CD4-positive, alpha-beta T cell treated with Interleukin-6 for 4 hours (primary cell): ENCODE measurements at places on chromosomes 6 and 20.

- DNase-seq, result no peak
Measured at GRCh38 chr20:8431538-8432434, 299.7 kb downstream of the PLCB1 start.

GRCh38 chr6:164929408-164929977, 379.9 kb downstream of the C6orf118 start:
- no peak for DNase-seq

GRCh38 chr6:151160929-151161757, 78.6 kb upstream of the AKAP12 start:
- no peak for DNase-seq

GRCh38 chr20:38223743-38224100, 36.8 kb downstream of the KIAA1755 start:
- no peak for DNase-seq

GRCh38 chr6:6560909-6561308, 27.6 kb upstream of the LY86 start:
- DNase-seq, result no peak

DNA sequence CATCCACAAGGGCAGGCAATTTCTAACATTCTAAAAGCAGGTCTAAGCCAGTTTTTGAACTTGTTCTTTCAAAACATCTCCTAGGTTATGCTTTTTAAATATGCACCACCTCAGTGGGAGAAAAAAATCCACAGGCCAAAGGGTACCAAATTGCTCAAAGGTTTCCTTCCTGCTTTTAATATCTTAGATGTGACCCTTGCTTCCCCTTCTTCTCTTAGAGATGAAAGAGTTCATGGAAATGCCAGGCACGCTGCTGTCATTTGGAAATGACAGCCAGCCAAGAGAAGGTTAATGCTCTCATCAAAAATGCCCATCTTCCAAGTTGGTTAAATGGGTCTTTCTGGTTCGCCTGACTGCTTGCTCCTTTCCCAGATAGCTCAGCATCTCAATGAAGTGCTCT, 497.1 kb downstream of the CD83 start:
- DNase-seq, result no peak

DNA sequence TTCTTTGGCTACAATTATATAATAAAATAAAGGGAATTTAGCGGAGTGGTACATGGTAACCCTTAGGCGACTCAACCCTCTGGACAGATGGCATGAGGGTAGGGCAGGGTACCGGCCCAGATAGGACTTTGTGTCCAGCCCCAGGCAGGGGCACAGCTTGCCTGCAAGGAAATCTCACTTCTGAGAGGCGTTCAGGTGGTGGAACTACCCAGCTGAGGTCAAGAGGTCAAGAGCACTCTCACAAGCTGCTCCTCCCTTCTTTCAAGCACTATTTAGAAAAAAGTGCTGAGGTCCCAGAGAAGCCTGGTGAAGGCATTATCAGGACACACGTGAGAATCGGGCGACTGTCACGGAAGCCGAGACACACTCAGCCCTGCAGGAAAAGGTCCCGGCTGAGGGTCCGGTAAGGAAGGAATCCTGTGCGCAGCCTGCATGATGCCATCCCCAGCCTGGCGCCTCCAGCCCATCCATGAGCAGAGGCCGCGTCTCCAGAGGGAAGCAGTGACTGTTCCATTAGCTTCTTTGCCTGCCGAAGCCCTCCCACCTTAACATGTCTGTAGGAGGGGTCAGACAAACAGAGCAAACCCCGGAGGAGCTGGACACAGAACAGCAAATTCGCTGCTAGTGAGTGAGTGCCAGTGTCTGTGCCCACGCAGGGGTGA, 54.8 kb downstream of the WDR27 start:
- DNase-seq, result no peak

DNA sequence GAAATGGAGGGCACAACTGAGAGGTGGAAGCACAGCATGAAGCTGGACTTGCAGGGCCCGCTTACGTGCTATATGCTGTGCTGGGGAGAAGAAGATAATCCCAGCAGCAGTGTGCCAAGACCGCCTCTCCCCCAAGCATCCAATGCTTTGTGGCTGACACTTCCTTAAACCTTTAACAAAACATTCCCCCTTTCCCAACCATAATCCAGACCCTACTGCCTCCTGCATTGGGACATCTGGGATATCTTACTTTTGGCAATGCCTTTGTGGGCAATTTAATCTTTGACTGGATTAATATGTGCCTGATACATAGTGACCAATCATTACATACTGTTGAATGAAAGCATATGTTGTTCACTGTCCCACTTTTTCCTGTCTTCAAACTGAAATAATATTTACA, 3.1 kb upstream of the TENT5A start:
- no peak for DNase-seq

GRCh38 chr6:70166088-70166958, 136.6 kb downstream of the COL9A1 start:
- peak; percentile 5 for DNase-seq

DNA sequence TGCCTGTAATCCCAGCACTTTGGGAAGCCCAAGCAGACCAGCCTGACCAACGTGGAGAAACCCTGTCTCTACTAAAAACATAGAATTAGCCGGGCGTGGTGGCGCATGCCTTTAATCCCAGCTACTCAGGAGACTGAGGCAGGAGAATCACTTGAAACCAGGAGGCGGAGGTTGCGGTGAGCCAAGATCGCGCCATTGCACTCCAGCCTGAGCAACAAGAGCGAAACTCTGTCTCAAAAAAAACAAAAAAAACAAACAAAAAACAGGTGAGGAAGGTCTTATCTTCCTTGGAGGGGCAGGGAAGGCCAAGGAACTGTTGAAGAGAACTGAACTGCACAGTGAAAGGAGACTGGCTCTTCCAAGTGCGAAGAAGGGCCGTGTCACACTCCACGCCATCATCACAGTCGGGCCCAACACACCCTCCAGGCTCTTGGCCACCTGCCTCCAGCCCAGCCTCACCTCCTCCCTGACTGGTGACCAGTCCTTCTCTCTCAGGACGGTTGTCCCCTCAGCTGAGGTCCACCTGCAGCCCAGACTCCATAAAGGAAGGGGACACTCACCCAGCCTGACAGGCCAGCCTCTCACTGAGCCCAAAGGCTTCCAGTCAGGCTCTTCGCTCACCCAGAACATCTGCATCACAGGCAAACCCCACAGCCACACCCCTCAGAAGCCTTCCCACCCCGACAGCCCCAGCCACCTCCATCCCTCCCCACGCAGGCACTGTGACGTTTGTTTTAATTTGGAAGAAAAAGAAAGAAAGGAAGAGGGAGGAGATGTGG, 4.1 kb downstream of the ZC3H12D start:
- DNase-seq, result peak; percentile 59

- peak; percentile 69 for DNase-seq
Measured at GRCh38 chr6:15464211-15464725, 198.6 kb downstream of the DTNBP1 start.
